ENCODE measurements at places on chromosomes 12 and 14. TPM values are rescaled to one million over a fixed set of nuclear protein-coding genes. Genes with fewer than 3 reads are reported as not detected.

- H3K27me3 ChIP-seq: no peaks in the 10 kb centered on the region
- H3K4me1 ChIP-seq: no peaks in the 10 kb centered on the region
- no peak overlapping the region for H3K27ac ChIP-seq
- no peak overlapping the region for H3K4me3 ChIP-seq
- DNase-seq: no peak
These were observed 545.2 kb upstream of the MGAT4C start for GRCh38 chr12:86801439-86801838.

GRCh38 chr14:54947230-54947629 is 44.6 kb upstream of the GCH1 start:
- no peaks in the 10 kb centered on the region for H3K27me3 ChIP-seq
- H3K27ac ChIP-seq: no peak overlapping the region
- H3K36me3 ChIP-seq: no peaks in the 10 kb centered on the region
- no peak overlapping the region for H3K4me3 ChIP-seq

DNA sequence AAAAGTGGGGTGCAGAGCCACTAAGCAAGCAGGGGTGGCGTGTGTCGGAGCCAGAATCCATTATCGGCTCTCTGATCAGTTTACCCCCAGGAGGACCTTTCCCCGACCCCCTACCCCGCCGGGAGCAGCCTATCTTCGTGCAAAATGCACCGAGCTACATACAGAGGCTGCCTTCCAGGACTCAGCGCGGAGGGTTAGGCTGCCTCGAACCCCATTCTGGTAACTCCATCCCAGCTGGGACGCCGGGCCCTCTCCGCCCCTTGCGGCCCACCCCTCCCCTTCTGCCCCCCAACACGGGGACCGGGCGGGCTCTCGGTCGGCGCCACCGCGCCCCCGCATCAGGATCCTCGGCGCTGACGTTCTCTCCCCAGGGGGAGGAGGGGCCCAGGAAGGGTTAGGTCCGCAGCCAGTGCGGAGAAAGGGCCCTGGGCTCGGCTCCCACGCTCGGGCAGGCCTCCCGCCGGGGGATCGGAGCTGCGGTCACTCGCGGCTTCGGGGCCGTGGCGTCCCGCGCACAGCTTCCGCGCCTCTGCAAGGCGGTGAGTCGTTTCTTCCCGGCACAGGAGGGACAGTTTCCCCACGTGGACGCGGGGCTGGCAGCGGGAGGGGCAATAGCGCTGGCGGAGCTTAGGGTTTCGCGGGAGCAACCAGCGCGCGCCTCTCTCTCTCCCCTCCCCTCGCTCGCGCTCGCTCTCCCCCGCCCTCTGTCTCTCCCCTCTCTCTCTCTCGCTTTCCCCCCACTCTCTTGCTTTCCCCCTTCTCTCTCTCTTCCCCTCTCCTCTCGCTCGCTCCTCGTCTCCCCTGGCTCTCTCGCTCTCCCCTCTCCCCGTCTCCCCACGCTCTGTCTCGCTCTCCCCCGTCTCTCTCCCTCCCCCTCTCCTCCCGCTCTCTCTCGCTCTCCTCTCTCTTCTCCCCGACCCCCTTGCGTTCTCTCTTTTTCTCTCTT is 12.5 kb upstream of the MAP3K9 start:
- H3K4me1 ChIP-seq: peaks cover 3% of the 10 kb centered on the region
- H3K27me3 ChIP-seq: peaks cover 41% of the 10 kb centered on the region
- H3K36me3 ChIP-seq: no peaks in the 10 kb centered on the region
- peak; percentile 46 for DNase-seq
- peak overlapping the region; percentile 46 for H3K4me3 ChIP-seq
- H3K27ac ChIP-seq: no peak overlapping the region

CLEC7A gene
- total RNA-seq: 50.8 TPM

DNA sequence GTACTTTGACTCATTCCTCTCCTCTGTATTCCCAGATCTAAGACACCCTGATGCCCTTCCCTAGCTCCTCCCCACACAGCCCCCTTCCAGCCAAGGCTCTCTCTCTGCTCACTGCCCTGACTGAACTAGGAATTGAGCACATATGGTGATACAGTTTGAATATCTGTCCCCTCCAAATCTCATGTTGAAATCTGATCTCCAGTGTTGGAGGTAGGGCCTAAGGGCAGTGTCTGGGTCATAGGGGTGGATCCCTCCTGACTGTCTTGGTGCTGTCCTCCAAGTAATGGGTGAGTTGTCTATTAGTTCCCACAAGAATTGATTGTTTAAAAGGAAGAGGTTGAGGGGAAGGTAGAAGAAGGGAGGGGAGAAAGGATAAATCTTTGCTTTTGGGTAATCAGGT is 17.4 kb downstream of the CMKLR1 start:
- H3K27me3 ChIP-seq: no peaks in the 10 kb centered on the region
- no peaks in the 10 kb centered on the region for H3K36me3 ChIP-seq
- H3K4me3 ChIP-seq: no peak overlapping the region
- H3K27ac ChIP-seq: no peak overlapping the region
- no peaks in the 10 kb centered on the region for H3K4me1 ChIP-seq

WSCD2 gene
- 0.71 TPM for total RNA-seq

- no peak overlapping the region for H3K27ac ChIP-seq
- no peak for DNase-seq
- H3K27me3 ChIP-seq: no peaks in the 10 kb centered on the region
- peaks cover 64% of the 10 kb centered on the region for H3K4me1 ChIP-seq
- H3K36me3 ChIP-seq: no peaks in the 10 kb centered on the region
These were observed 1.1 kb downstream of the HOXC4 start for GRCh38 chr12:54054742-54055194.

DNA sequence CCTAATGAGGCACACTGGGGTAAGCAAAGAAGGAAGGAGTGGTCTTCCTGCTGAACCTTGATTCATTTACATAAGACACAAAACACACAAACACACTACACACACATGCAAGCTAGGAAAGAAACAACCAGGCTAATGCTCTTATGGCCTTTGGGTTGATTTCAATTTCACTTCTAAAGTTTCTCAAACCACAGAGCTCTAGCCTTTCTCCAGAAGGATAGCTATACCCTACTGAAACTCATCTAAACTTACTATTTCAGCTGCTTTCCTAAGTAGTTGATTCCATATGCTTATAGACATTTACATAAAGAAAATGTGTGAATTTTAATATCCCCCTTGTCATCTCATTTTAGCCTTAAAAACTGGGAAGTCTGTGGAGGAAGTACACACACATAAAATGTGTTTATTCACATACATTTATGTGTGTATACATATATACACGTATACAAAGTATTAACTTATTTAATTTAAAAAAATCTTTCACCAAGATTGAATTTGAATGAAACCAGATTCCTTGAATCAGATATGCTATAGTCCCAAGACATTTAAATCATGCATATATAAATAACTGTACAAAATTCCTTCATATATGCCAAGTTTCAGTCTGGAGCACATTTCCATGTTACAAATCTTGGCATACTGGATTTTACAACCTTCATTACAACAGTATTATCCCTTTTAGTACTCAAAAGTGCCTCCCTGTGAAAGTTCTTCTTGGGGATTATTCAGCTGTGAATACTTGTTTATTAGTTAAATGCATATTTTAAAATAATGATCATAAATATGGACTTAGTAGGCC is 231.8 kb upstream of the NPAS3 start:
- no peak overlapping the region for H3K27ac ChIP-seq
- DNase-seq: no peak
- peaks cover 3% of the 10 kb centered on the region for H3K4me1 ChIP-seq
- no peaks in the 10 kb centered on the region for H3K36me3 ChIP-seq

OTX2 gene
- not detected for total RNA-seq

- no peaks in the 10 kb centered on the region for H3K36me3 ChIP-seq
- DNase-seq: no peak
- no peak overlapping the region for H3K27ac ChIP-seq
- no peaks in the 10 kb centered on the region for H3K4me1 ChIP-seq
- no peak overlapping the region for H3K4me3 ChIP-seq
These were observed 60.0 kb downstream of the FAR2 start for GRCh38 chr12:29208936-29209701.

GRCh38 chr12:106903241-106903945 is 52.3 kb upstream of the TMEM263 start:
- DNase-seq: peak; percentile 74
- H3K27ac ChIP-seq: no peak overlapping the region
- no peaks in the 10 kb centered on the region for H3K27me3 ChIP-seq

NFYB gene
- total RNA-seq: 24.0 TPM

- no peaks in the 10 kb centered on the region for H3K36me3 ChIP-seq
- H3K27me3 ChIP-seq: no peaks in the 10 kb centered on the region
These were observed 3.5 kb upstream of the ASB8 start for GRCh38 chr12:48160807-48161206.

DNA sequence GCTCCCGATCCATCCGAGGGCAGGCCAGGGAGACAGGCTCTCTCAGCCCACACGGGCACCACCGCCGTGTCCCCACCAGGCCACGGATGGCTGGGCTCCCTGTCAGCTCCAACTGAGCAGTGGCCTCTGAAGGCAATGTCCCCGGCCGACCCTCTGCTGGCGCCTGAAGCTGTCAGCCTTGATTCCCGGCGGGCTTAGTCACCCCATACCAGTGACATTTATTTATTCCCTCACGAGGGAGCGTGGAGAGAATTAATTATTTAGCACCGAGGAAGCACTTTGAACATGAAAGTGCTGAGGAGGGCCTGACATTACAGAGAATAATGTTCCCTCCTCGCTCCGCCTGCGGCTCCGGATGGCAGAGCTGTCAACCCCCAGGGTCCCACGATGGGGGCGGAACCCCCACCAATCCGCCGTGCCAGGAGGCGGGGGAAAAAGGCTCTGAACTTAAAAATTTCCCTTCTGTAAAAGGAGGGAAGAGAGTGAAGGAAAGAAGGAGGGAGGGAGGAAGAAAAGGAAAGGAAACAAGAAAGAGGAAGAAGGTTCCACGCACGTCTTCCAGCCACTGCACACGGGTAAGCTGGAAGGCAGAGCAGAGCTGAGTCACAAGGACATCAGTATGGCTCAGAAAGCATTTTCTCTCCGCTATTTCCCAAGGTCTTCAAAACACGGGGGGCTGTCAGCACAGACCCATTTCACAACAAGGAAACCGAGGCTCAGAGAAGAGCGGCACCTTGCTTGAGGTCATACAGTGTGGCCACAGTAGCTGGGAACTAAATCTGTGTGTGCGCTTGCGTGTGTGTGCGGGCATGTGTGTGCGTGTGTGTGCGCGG is 108.7 kb upstream of the NCOR2 start:
- H3K36me3 ChIP-seq: no peaks in the 10 kb centered on the region
- peak; percentile 57 for DNase-seq
- peaks cover 16% of the 10 kb centered on the region for H3K4me1 ChIP-seq
- H3K4me3 ChIP-seq: no peak overlapping the region
- no peaks in the 10 kb centered on the region for H3K27me3 ChIP-seq
- no peak overlapping the region for H3K27ac ChIP-seq

GRCh38 chr12:4196805-4197420 is 76.6 kb upstream of the CCND2 start:
- no peak for DNase-seq
- H3K4me3 ChIP-seq: no peak overlapping the region
- no peaks in the 10 kb centered on the region for H3K4me1 ChIP-seq

CD69 gene
- total RNA-seq: 17.4 TPM

LRRC43 gene
- total RNA-seq: 10.7 TPM

GRCh38 chr12:50517421-50518048 is 12.8 kb downstream of the DIP2B start:
- peaks cover 10% of the 10 kb centered on the region for H3K4me1 ChIP-seq
- H3K36me3 ChIP-seq: no peaks in the 10 kb centered on the region
- H3K27me3 ChIP-seq: no peaks in the 10 kb centered on the region
- H3K4me3 ChIP-seq: no peak overlapping the region

- DNase-seq: peak; percentile 31
- no peaks in the 10 kb centered on the region for H3K27me3 ChIP-seq
- no peaks in the 10 kb centered on the region for H3K4me1 ChIP-seq
- H3K4me3 ChIP-seq: no peak overlapping the region
- peak overlapping the region; percentile 77 for H3K27ac ChIP-seq
These were observed 64.5 kb upstream of the STK38L start for GRCh38 chr12:27179400-27180214.

LIN52 gene
- total RNA-seq: 13.7 TPM

RNU6-8 gene
- total RNA-seq: not detected

- H3K4me3 ChIP-seq: no peak overlapping the region
- H3K36me3 ChIP-seq: no peaks in the 10 kb centered on the region
- DNase-seq: no peak
- no peaks in the 10 kb centered on the region for H3K4me1 ChIP-seq
- no peak overlapping the region for H3K27ac ChIP-seq
These were observed 22.2 kb upstream of the TESC start for GRCh38 chr12:117121441-117121840.
